ENCODE measurements at places on chromosomes 1 and 21.

DNA sequence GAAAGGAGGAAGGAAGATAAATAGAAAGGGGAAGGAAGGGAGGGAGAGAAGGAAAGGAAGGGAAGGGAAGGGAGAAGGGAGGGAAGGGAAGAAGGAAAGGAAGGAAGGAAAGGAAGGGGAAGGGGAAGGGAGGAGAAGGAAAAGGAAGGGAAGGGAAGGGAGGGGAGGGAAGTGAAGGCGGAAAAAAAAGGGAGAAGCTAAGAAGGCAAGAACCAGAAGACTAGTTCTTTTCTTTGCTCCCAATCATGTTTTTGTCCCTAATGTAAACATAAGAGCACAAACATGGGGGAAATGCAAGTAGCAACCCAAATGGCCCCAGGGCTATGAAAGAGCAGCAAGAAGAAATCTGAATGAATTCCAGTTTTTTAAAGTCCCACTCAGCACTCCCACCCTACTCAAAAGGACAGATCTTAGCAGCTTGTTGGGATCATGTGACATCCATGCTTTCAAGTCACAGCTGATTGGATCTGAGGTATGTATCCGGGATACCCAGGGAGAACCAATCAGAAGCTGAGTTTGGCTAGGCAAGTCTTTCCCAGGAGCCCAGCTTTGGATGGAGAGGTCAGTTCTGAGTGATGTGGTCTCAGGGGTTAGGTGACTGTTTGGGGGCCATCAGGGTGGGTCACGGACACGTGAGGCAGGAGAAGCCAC, 24.2 kb upstream of the FHAD1 start:
- no peak for DNase-seq

DNA sequence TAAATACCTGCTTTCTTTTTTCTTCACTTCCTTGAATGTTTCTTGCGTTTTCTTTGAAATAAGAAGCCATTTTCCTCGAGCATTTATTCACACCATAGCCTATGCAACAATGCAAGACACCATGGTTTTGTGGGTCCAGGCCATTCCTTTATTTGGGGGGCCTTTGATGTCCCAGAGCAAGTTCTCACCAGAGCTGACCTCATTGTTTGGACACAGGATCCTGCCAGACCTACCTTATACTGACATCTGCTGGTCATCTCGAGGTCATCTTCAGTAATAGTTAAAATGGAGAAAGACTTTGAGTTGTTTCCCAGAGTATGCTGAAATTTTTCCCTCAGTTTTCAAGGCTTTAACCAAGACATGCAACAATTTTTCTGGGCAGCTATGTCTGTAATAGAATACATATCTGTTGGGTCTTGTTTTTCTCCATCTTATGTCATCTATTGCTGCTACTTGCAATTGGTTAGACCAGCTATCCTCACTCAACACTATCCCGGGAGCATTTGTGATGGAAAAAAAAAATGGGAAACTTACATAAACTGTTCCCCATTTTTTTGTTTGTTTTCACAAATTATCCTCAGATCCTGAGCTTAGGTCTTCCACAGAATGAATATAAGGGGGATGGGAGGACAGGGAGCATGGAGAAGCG, 34.0 kb upstream of the BACE2 start:
- DNase-seq = peak; percentile 36

GRCh38 chr1:182889997-182890396, 50.9 kb downstream of the DHX9 start:
- DNase-seq = peak; percentile 7

- DNase-seq = no peak
Measured at GRCh38 chr1:180081474-180081873, 73.2 kb upstream of the QSOX1 start.

DNA sequence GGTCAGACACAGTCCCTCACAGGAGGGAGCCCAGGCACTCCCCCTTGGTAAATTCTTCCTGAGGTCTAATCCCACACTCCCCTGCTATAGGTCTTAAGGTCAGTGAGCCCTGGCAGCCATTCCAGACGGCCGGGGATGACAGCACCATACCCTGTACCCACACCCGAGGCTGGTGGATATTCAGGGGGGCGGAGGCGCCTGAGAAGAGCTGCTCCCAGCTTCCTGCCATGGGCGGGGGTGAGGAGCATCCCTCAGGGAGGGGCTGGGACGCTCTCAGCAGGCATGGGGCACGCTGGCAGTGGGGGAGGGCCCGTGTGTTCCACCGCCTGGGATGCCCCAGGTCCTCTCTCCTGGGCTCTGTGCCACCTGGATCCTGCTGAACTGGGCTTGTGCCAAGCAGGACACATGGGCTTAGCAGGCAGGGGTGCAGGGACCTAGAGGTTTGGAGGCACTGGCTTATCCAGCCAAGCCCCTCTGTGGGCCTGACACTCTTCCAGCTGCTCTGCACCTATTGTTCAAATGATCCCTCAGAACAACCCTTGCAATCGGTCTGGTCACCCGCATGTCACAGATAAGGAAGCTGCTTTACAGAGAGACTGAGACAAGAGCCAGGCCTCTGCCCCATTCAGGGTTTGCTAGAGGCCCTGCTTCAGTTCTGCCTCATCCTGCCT, 5.7 kb upstream of the ADGRB2 start:
- no peak for DNase-seq

DNA sequence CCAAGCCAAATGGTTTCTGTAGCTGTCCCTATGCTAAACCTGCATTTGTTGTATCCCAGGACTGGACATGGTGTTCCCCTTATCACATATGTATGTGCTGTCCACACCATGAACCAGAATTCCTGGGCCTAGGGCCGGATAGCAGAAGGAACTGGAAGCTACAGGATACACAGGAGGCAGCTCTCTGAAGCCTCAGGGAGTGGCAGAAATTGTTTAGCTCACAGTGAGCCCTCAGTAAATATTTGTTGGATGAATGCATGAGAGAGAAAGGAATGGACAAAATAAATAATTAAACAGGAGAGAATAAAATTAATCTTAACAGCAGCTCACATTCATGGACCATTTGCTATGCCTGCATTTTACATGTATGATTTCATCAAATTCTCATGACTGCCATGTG, 2.1 kb downstream of the NIPAL3 start:
- no peak for DNase-seq

GRCh38 chr1:64508629-64509028, 38.7 kb downstream of the CACHD1 start:
- no peak for DNase-seq

DNA sequence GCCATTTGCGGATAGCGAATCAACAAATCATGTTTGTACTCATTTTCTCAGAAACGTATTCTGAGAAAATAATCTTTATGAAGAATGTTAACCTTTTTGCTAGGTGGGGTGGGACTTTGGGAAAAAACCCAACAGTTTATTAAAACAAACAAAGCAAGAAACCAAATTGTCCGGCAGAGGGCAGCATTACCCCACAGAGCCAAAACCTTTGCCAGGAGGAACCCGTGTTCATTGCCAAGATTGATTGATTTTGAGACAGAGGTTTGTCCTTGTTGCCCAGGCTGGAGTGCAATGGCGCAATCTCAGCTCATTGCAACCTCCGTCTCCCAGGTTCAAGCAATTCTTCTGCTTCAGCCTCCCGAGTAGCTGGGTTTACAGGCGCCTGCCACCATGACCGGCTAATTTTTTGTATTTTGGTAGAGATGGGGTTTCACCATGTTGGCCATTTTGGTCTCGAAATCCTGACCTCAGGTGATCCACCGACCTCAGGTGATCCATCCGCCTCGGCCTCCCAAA, 70.8 kb upstream of the RHOU start:
- peak; percentile 65 for DNase-seq

DNA sequence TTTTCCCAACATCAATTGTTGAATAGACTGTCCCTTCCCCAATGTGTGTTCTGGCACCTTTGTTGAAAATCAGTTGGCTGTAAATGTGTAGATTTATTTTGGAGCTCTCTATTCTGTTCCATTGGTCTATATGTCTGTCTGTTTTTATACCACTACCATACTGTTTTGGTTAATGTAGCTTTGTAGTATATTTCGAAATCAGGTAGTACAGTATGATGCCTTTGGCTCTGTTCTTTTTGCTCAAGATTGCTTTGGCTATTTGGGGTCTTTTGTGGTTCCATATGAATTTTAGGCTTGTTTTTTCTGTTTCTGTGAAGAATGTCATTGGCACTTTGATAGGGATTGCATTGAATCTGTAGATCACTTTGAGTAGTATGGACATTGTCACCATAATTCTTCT, 8.1 kb downstream of the ACOT11 start:
- no peak for DNase-seq

- no peak for DNase-seq
Measured at GRCh38 chr1:218570456-218570855, 225.3 kb downstream of the TGFB2 start.

GRCh38 chr1:203714446-203714845, 50.5 kb upstream of the LAX1 start:
- DNase-seq = no peak

GRCh38 chr1:172946814-172947507, 103.8 kb downstream of the TNFSF18 start:
- no peak for DNase-seq

- no peak for DNase-seq
Measured at GRCh38 chr1:225396357-225396756, 31.5 kb downstream of the LBR start.

DNA sequence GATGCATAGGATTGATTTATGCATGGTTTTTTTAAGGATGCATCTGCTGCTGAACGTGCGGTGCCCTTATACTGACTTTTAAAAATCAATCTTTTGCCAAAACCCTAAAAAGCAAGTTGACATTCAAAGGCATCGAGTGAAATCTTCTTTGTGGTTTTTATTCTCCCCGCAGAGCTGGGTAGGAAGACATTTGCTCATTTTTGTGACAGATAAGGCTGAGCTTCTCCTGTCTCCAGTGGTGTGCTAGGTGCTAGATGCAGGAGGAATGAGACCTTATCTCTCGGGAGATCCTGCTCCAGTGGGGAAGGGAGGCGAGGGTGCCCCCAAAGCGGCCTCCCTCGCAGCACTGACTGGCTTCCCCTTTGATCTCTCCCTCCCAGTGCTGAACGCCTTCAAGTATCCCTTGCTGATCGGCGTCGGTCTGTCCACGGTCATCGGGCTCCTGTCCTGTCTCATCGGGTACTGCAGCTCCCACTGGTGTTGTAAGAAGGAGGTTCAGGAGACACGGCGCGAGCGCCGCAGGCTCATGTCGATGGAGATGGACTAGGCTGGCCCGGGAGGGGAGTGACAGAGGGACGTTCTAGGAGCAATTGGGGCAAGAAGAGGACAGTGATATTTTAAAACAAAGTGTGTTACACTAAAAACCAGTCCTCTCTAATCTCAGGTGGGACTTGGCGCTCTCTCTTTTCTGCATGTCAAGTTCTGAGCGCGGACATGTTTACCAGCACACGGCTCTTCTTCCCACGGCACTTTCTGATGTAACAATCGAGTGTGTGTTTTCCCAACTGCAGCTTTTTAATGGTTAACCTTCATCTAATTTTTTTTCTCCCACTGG, 14.9 kb upstream of the CD101 start:
- DNase-seq = no peak

- no peak for DNase-seq
Measured at GRCh38 chr1:63135174-63135512, 187.2 kb upstream of the FOXD3 start.

- DNase-seq = no peak
Measured at GRCh38 chr1:159752135-159752580, 28.6 kb upstream of the DUSP23 start.

GRCh38 chr1:64875606-64876005, 90.7 kb downstream of the JAK1 start:
- DNase-seq = no peak

DNA sequence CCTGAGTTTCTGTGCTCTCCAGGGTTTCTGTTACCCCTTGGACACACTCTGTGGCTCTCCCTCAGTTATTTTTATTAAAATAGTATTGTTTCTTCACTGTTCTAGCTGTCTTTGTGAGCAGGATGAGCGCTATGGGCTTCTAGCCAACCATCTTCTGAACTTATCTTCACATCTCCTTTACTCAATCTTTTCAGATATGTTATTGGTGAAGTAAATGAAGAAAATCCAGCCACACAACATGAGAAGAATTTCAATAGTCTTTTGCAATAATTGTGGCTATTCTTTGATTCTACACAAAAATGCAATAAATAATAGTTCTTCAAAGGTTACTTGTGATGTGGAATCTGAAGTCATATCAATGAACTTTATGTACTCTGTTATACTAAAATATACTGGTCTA, 80.3 kb upstream of the CAMK1G start:
- no peak for DNase-seq

DNA sequence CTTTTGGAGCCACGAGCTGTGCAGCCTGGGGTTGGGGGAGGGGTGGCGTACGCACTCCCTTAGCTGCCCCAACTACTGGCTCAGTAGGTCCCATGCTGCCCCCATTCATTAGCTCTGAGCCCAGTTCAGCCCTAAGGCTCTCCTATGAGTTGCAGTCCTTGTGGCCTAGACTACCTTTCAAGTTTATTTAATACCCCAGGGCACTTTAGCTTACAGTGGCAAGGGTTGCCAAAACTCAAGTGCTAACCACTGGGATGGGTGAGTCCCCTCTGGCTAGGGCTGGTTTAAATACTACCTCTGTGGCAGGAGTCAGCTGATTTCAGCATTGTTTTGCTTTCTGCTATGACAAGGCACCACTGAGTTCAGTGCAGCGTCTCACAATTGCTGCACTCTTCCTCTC, 118.2 kb downstream of the ODF2L start:
- DNase-seq = no peak

GRCh38 chr1:201890223-201890622, 1.5 kb downstream of the SHISA4 start:
- DNase-seq = no peak

DNA sequence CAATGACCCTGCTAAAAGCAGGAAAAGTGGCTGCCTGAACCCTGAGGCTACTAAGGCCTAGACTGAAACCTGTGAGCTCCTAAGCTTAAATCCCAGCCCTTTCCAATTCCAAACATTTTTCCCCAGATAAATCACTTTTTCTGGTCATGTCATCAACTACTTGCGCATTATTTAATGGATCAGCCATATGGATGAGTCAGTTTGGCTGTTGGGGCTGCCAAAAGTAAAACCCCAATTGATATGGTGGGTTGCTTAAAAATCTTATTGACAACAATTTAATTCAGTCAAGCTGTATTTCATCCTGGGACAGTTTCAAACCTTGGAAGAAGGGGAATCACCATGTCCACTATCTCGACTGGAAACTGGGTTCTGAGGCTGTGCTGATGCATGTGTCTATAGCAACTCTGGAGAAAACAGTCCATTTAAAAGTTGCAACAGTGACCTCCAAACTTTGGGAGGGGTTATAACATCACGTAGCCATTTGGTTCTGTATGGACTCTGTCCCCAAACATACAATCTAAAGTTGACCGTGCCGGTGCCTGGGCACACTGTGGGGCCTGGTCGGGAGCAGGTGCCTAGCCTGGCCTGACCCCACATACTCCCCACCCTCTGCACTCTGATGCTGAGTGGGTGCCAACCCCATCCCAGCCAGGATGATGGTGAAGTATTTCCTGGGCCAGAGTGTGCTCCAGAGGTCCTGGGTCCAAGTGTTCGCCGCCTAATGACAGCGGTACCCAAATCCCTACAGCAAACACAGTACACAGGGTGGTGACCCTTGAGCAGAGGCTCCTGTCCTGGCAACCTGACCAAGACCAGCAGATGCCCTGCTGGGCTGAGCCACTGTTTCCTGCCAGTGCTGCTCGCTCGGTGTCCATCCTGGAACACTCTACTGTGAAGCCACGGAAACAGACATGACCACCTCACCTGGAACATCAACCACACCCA, 46.5 kb upstream of the LRRC52 start:
- no peak for DNase-seq

- DNase-seq = no peak
Measured at GRCh38 chr1:65055747-65056146, 89.4 kb upstream of the JAK1 start.

Data from OCI-LY7 (cell line).